ENCODE measurements at places on chromosomes 3 and 15.
A peak's percentile ranks its signal among the peaks of the same experiment; 100 is the strongest.

DNA sequence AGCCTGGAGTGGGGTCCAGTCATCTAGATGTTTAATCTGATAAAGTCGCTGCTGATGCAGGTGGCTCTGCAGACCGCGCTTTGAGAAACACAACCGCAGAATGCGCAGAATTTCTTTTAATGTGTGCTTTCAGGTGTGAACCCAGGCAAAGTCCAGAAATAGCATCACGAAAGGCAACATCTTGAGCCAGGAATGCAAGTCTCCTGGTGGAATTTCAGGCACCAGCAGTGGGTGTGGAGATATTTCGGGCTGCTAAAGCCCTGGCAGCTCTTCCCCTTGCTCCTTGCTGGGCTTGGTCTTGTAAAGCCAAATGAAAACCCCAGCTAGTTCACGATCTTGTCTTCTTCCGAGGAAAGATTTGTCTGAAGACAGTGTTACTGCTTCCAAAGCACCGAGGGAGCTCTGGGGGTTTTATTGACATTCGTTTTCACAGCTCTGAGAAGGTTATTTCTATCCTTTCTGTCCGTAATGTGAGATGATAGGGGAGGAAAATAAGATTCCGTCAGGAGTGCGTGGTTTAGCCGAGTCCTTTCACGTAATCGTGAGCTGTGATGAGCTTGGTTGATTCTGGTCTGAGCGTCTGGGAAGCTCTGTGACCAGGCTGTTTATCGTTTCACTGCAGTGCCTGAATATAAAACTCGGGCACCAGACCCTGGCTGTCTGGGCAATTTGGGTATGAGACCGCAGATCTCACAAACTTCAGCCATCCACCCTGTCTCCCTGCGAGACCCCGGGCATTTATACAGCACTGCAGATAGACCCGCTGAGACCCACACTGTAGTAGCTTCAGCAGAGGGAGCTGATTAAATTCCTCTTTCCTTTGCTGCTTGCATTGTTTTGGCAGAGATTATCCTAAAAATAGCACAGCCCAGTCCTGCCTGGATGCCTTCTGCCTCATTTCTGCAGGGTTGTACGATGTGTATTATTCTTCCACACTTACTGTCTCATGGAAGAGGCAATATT lies 67.0 kb upstream of the SLC25A26 start:
- H3K27ac ChIP-seq = peak overlapping the region; percentile 31
- H3K36me3 ChIP-seq = no peaks in the 10 kb centered on the region
- peaks cover 16% of the 10 kb centered on the region for H3K4me1 ChIP-seq
- no peak for DNase-seq
- H3K27me3 ChIP-seq = no peaks in the 10 kb centered on the region

DNA sequence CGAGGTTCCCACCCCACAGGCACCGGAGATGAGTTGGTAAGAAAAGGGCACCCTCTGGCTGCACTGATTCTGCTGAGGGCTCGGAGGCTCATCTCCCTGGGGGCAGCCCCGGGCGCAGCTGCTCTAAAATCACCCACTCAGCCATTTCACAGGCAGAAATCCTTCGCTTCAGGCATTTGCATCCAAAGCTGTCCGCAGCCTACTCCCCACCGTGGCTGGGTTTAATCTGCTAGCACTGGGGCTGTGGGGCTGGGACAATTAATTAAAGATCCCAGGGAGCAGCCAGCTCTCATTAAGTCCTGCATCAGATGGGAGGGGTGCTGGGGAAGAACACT lies 104.3 kb upstream of the PRR20G start:
- no peak for DNase-seq
- H3K4me1 ChIP-seq = no peaks in the 10 kb centered on the region
- H3K27me3 ChIP-seq = no peaks in the 10 kb centered on the region
- H3K4me3 ChIP-seq = no peak overlapping the region

GRCh38 chr3:181493423-181493822 lies 218.3 kb upstream of the SOX2 start:
- DNase-seq = no peak
- no peaks in the 10 kb centered on the region for H3K27me3 ChIP-seq
- no peaks in the 10 kb centered on the region for H3K36me3 ChIP-seq
- H3K4me3 ChIP-seq = no peak overlapping the region
- H3K4me1 ChIP-seq = no peaks in the 10 kb centered on the region

- no peaks in the 10 kb centered on the region for H3K36me3 ChIP-seq
- H3K27me3 ChIP-seq = no peaks in the 10 kb centered on the region
- H3K27ac ChIP-seq = no peak overlapping the region
- DNase-seq = no peak
- H3K4me3 ChIP-seq = no peak overlapping the region
These were observed 98.2 kb downstream of the FBN1 start for GRCh38 chr15:48547286-48547685.

DNA sequence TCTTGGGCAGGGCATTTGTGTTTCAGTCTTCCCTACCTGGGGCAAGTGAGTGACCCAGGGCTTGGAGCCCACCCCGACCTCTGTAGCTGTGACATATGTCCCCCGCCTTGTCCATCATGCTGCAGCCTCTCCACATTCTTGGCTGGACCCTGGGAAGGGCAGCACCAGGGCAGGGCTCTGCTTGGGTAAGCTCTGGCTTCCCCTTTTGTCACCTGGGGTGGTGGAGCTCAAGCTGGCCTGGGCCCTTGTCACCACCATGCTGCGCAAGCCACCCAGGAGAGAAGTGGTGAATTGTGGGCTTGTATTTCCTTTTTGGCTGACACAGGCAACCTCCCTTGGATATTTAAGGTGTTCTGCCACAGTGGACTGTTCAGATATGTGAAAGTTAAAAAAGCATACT lies 29.3 kb downstream of the SPSB4 start:
- no peak overlapping the region for H3K27ac ChIP-seq
- DNase-seq = no peak
- no peaks in the 10 kb centered on the region for H3K36me3 ChIP-seq
- no peak overlapping the region for H3K4me3 ChIP-seq
- no peaks in the 10 kb centered on the region for H3K27me3 ChIP-seq

- H3K36me3 ChIP-seq = no peaks in the 10 kb centered on the region
- no peak overlapping the region for H3K27ac ChIP-seq
- no peak overlapping the region for H3K4me3 ChIP-seq
- no peaks in the 10 kb centered on the region for H3K27me3 ChIP-seq
- H3K4me1 ChIP-seq = no peaks in the 10 kb centered on the region
These were observed 22.8 kb downstream of the GAP43 start for GRCh38 chr3:115646027-115646690.

- H3K27ac ChIP-seq = no peak overlapping the region
- no peaks in the 10 kb centered on the region for H3K27me3 ChIP-seq
- no peaks in the 10 kb centered on the region for H3K36me3 ChIP-seq
- H3K4me1 ChIP-seq = no peaks in the 10 kb centered on the region
- no peak for DNase-seq
- no peak overlapping the region for H3K4me3 ChIP-seq
These were observed 2.8 kb downstream of the APOD start for GRCh38 chr3:195580744-195581443.

DNA sequence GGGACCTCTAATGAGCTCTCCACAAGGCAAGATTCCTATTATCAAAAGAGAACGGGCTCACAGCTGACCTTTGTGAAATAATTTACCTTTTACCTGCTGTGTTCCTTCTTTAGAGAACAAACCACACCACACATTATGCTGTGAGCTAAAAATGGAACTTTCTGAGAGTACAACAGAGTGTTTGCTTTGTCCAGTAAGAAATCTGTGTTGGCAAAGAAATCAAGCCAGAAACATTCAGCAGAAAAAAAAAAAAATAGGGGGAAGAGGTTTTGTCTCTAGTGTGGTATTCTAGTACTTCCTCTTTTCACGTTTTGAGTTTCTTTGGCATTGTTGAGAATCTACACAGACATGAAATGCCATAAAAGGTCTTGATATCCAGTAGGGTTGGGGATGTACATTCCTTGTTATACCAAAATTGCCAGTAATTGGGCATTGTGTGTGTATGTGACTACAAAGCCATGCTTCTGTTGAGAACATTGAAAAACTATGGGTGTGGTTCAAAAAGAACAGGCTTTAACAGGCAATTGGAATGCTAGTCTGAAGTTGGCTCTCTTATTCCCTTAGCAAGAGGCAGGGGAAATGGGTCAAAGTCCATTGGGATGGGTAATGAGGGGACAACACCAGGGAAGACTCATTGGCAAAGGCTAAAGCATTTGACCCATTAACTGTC lies 273.5 kb downstream of the NEK10 start:
- H3K27ac ChIP-seq = no peak overlapping the region
- no peak overlapping the region for H3K4me3 ChIP-seq
- no peaks in the 10 kb centered on the region for H3K27me3 ChIP-seq
- DNase-seq = no peak

GRCh38 chr3:149437710-149438109 lies 36.8 kb upstream of the TM4SF4 start:
- DNase-seq = no peak
- no peak overlapping the region for H3K27ac ChIP-seq
- no peaks in the 10 kb centered on the region for H3K36me3 ChIP-seq
- H3K4me3 ChIP-seq = no peak overlapping the region
- H3K4me1 ChIP-seq = no peaks in the 10 kb centered on the region

DNA sequence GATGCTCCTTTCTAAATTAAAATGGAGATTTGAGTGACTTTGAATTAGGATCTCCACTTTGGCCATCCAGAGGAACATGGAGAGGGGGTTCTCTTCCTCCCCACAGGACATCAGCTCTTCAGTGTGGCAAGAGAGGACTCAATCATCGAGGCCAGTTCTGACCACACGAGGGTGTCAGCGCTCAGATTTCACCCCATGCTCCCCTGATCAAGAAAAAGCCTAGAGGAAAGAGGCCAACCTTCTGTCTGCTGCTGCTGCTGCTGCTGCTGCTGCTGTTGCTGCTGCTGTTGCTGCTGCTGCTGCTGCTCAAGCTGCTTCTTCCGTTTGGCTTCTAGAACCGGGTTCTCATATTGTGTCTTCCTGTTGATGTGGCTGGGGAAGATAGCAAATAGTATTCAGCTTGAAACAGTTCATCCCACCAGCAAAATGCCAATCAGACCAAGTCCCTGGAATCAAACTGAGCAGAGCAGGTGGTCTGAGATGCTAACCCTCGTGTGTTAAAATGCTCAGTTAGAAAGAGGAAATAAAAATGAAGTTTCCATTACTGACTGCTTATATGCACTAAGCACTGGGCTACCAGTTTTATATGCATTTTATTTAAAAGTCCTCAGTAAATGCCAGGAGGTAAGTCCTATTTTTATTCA lies 599.0 kb downstream of the MAGI1 start:
- H3K27me3 ChIP-seq = no peaks in the 10 kb centered on the region
- no peaks in the 10 kb centered on the region for H3K36me3 ChIP-seq
- H3K4me1 ChIP-seq = no peaks in the 10 kb centered on the region

DNA sequence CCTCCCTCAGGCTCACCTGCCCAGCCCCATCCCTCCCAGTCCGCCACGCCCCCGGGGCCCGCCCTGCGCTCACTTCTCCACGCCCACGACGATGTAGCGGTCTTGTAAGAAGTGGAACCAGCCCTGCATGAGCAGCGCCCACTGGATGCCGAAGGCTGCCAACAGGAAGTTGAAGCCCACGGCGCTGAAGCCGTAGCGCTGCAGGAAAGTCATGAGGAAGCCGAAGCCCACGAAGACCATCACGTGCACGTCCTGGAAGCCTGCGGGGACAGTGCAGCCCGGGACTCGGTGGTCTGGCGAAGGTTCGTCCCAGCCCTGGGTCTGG lies 9.7 kb downstream of the RHCG start:
- H3K4me3 ChIP-seq = no peak overlapping the region
- no peak for DNase-seq
- no peaks in the 10 kb centered on the region for H3K36me3 ChIP-seq
- no peaks in the 10 kb centered on the region for H3K27me3 ChIP-seq

Measured in ascending aorta (tissue), 2 donors.